ENCODE measurements at places on chromosomes 5 and 9. TPM values are rescaled to one million over a fixed set of nuclear protein-coding genes. Genes with fewer than 3 reads are reported as not detected.

DNA sequence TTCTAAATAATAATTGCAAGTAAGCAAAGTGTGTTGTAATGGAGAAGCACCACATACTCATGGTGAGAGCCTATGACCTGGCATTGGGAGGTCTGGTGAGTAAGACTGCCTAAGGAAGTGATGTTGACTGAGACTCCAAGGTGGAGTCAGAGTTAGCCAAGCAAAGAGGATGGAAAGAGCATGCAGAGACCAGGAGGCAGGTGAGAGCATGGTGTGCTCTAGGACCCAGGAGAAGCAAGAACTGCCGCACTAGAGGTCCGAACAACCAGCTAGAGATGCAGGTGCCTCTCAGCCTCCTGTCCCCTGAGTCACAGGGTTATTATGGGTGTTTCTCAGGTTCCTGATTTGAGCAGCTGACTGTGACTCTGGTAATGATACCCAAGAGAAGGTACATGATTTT is 27.3 kb downstream of the ANP32B start:
- no peak for DNase-seq

GRCh38 chr9:34996905-34997279 is 7.3 kb downstream of the DNAJB5 start:
- no peak for DNase-seq

DNA sequence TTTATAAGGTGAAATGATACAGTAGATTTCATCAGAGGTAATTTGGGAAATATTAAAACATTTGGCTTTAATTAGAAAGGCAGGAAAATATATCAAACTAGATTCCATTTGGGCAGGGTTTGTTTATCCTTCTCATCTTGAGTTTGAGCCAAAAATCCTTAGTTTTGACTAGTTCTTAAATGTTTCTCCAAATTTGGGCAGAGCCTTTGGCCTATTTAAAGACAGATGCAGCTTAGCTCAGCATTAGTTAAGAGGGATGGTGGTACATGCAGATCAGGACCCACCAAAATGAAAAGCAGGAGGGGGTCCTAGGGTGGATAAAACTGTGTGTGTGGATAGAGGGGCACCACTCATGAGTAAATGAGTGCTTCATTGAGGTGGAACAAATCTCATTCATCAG is 20.3 kb upstream of the ARRDC3 start:
- DNase-seq, result no peak

Gene SPATA31A3
- polyA plus RNA-seq, result not detected

DNA sequence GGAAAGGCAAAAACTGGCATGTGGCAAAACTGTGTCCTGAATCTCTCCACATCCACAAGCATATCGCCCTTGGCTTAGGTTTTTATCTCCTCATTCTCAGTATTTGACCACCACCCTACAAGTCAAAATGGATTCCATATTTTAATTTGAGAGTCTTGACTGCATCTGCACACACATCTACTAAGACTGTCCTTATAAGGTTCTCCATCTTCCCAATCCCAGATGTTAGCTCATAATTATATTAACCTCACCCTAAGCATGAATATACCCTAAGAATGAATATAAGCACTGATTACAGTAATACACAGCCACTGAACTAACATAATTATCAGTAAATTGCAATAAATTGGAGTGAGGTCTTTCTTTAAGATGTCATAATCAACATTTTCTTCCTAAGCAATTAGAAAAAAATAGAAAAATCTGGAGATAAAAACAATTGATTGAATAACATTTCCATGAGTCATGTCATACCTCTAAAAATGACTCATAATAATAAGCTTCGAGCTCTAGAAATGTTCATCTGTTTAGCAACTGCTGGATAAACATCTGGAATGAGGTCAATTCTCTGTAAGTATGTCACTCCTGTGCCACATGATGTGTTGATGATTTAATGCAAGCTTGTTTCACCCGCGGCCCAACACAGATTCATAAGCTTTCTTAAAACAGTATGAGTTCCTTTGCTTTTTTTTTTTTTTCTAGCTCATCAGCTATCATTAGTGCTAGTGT is 39.9 kb upstream of the PAM start:
- DNase-seq, result no peak

Gene NCS1
- polyA plus RNA-seq, result 27.4 TPM
